ENCODE measurements at places on chromosomes 7 and 10.
A peak's percentile ranks its signal among the peaks of the same experiment; 100 is the strongest.

DNA sequence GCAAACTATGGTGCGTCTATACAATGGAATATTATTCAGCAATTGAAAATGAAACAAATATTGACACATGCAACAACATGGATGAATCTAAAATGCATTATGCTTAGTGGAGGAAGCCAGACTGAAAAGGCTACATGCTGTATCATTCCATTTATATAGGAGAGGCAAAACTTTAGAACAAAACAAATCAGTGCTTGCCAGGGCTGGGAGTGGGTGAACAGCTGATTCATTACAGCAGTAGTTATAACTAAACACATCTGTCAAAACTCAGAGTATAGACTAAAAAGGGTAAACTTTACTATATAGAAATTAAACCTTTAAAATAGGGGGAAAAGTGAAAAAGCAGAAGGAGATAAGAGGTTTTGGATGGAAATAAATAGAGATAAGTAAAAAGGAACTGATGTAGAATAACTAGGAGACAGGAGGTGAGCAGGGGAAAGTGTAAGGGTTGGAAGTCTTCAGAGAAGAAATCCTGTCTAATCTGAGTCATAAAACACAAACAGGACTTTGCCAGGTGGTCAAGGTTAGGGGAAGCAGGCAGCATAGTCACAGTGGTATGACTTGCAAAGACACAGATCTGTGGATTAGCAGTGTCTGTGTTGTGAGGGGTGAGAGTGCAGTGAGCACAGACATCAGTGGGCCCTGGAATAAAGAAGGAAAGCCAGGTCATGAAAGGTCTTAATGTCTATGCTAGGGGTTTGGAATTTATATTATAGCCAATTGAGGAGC, 349.8 kb downstream of the PHTF2 start:
- no peak for DNase-seq

- DNase-seq: no peak
These were observed 80.9 kb upstream of the AGBL3 start for GRCh38 chr7:134905375-134905774.

- DNase-seq: peak; percentile 62
These were observed 6.1 kb downstream of the NPY start for GRCh38 chr7:24290004-24290641.

GRCh38 chr10:96690755-96691730, 29.3 kb downstream of the PIK3AP1 start:
- DNase-seq: no peak

GRCh38 chr10:110110338-110110737, 97.1 kb upstream of the MXI1 start:
- DNase-seq: no peak

GRCh38 chr10:4673279-4674040, 152.5 kb upstream of the AKR1E2 start:
- DNase-seq: no peak

- DNase-seq: no peak
These were observed 251.0 kb upstream of the NPSR1 start for GRCh38 chr7:34406848-34407530.

DNA sequence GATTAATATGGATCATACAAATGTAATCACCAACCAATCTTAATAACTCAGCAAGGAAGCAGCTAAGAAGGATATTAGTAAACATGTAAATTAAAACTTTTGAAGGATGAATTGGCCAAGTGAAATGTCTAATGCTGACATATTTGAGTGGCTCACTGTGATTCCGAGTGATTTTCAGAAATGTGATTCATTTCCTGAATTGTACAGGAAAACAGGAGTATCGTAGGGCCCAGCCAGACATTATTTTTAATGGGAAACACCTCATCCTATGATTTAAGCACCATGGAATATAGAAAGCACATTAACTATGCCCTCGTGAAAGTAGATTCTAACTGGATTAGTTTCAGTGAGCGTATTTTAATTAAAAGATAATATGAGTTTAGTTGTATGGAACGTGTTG, 82.3 kb downstream of the LHFPL3 start:
- no peak for DNase-seq

- DNase-seq: no peak
These were observed 65.7 kb upstream of the STRIP2 start for GRCh38 chr7:129368389-129368986.

DNA sequence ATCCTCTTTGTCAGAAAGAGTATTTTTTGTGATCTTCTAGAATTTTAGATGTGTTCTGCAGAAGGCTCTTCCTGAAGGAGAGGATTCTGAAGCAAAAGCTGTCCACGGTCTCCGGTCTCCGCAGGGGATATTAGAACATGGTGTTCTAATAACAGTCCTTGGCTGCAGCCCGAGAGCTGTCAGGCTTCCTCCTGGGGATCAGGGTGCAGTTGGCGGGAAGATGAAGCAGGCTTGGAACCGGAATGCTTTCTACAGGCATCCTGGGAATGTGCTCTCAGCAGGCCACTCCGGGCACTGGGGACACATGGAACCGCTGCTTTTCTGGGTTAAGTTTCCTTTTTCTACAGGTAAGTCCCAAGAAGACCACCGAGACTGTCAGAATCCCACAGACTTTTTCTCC, 118.6 kb upstream of the PARD3 start:
- DNase-seq: no peak

GRCh38 chr7:155187061-155187785, 110.5 kb upstream of the INSIG1 start:
- DNase-seq: no peak

GRCh38 chr10:121900443-121901174, 27.2 kb downstream of the ATE1 start:
- peak; percentile 38 for DNase-seq

DNA sequence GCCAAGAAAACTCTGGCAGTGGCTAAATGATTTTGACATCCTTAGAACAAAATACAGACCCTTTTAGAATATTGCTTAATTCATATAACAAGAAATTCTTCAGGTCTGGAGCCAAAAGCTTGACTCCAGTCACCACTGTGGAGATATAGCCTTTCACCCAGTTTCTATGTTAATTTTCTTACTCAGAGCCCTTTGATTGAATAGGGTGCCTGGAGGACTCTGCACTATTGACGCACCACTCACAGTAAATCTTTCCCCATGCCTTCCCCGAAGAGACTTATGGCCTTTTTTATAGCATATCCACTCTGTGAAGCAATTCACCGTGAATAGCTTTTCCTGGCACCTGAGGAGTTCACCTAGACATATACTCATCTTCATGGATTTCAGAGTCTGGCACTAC, 613.8 kb downstream of the ZWINT start:
- DNase-seq: no peak

All from COR-L47 (cell line).